ENCODE measurements at places on chromosomes 16 and 17. TPM values are rescaled to one million over a fixed set of nuclear protein-coding genes. Genes with fewer than 3 reads are reported as not detected.

Gene ACE
- total RNA-seq: 6.7 TPM

DNA sequence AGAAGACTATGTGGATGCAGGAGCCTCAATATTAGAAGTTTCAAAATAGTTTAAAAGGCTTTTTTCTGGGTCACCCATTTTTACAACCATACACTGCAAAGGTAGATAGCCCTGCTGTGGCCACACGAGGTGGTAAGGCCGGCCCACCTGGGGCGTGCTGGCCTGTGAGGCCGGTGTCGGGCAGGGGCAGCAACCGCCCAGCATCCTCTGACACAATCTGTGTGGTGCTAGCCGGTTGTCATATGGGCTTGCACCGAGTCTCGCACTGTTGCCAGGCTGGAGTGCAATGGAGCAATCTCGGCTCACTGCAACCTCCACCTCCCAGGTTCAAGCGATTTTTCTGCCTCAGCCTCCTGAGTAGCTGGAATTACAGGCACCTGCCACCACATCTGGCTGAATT lies 44.0 kb downstream of the CFAP20 start:
- no peaks in the 10 kb centered on the region for H3K27me3 ChIP-seq
- DNase-seq: no peak
- H3K4me1 ChIP-seq: no peaks in the 10 kb centered on the region
- no peaks in the 10 kb centered on the region for H3K36me3 ChIP-seq

GRCh38 chr16:72921620-72922019 lies 126.3 kb downstream of the ZFHX3 start:
- DNase-seq: no peak
- no peaks in the 10 kb centered on the region for H3K27me3 ChIP-seq

DNA sequence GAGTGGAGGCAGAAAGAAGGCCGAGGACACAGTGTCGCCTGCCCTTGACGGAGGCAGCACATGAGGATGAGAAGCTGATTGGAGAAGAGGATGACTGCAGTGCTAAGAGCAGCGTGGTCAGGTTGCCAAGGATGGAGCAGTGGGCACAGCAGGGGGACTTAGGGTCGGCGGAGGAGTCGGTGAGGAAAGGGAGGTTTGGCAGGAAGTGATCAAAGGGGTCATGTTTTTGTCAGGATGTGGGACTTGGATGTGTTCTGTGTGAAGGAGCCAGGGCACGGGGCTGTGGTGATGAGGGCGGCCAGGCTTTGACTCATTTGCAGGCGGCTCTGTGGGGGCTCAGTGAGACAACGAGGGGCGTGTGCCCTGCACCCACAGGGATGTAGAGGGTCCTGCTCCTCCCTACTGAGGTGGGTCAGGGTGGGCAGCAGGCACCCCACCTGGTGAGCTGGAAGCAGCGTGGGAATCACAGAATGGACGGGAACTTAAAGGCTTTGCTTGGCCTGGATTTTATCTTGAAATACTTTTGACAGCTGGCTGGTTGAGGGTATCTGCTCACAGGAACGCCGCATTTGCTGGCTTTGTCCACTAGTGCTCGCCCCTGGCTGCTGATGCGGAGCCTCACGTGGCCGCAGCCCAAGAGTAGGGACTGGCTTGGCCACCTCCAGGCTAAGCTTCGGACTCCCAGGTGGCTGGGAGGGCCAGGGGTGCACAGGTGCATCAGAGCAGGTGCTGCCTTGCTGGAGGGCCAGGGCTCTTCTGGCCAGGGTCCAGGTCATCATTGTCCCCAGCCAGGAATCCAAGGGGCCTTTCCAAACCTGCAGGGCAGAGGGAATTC lies 6.0 kb downstream of the MPG start:
- no peak overlapping the region for H3K27ac ChIP-seq
- peaks cover 13% of the 10 kb centered on the region for H3K4me1 ChIP-seq
- no peak for DNase-seq
- H3K27me3 ChIP-seq: no peaks in the 10 kb centered on the region

Gene EFCAB3
- total RNA-seq: not detected

DNA sequence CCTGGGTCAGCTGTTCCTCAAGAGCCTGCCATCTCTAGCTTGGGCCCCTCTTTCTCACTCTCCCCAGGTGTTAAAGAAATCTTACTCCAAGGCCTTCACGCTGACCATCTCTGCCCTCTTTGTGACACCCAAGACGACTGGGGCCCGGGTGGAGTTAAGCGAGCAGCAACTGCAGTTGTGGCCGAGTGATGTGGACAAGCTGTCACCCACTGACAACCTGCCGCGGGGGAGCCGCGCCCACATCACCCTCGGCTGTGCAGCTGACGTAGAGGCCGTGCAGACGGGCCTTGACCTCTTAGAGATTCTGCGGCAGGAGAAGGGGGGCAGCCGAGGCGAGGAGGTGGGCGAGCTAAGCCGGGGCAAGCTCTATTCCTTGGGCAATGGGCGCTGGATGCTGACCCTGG lies 6.8 kb downstream of the CNP start:
- peaks cover 24% of the 10 kb centered on the region for H3K4me1 ChIP-seq
- no peaks in the 10 kb centered on the region for H3K27me3 ChIP-seq
- no peak overlapping the region for H3K4me3 ChIP-seq
- H3K27ac ChIP-seq: no peak overlapping the region
- peaks cover 42% of the 10 kb centered on the region for H3K36me3 ChIP-seq
- no peak for DNase-seq

GRCh38 chr17:3033741-3034577 lies 29.4 kb downstream of the OR1D5 start:
- no peaks in the 10 kb centered on the region for H3K27me3 ChIP-seq
- no peaks in the 10 kb centered on the region for H3K4me1 ChIP-seq
- H3K36me3 ChIP-seq: 0 out of 2 replicates have a peak, but pooled peaks cover 3% of the 10 kb centered on the region
- no peak overlapping the region for H3K4me3 ChIP-seq
- no peak overlapping the region for H3K27ac ChIP-seq

Gene ENGASE
- total RNA-seq: 11.0 TPM

DNA sequence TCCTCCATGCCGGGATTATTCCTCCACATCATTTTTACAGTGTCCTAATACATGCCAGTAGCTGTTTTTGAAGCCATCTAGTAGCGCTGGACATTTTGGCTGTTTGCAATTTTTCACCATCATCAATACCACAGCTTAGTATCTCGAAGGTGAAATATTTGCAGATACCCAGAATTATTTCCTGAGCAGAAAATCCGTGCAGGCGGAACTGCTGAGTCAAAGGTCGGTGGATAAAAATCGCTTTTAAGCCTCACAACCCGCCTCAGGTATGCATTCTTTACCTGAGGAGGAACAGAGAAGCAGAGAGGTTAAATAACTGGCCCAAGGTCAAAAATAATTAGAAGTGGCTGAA lies 584 bp upstream of the TNRC6A start:
- no peaks in the 10 kb centered on the region for H3K27me3 ChIP-seq
- H3K4me3 ChIP-seq: peak overlapping the region; percentile 86
- peaks cover 22% of the 10 kb centered on the region for H3K36me3 ChIP-seq
- DNase-seq: no peak
- peaks cover 19% of the 10 kb centered on the region for H3K4me1 ChIP-seq

Gene SERPINF2
- total RNA-seq: 0.32 TPM

Gene MATCAP1
- 6.8 TPM for total RNA-seq

Gene SMIM36
- total RNA-seq: not detected

DNA sequence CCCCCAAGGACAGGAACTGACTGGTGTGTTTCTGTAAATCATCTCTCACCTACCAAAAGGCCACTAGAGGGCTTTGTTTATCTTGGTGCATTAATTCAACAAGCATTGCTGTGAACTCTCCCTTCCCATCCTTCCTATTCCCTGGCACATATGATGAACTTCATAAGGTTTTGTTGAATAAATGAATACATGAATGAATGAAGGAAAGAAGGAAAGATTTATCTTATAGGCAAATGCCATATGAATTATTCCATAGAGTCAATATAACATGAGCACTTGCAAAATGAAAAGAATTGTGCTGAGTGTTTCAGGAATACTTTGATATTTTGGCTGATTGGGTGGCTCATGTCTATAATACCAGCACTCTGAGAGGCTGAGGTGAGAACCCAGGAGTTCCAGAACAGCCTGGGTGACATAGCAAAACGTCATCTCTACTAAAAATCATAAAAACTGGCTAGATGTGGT lies 4.3 kb downstream of the SPDYE4 start:
- no peak overlapping the region for H3K27ac ChIP-seq
- no peaks in the 10 kb centered on the region for H3K36me3 ChIP-seq
- H3K27me3 ChIP-seq: no peaks in the 10 kb centered on the region
- no peak overlapping the region for H3K4me3 ChIP-seq

DNA sequence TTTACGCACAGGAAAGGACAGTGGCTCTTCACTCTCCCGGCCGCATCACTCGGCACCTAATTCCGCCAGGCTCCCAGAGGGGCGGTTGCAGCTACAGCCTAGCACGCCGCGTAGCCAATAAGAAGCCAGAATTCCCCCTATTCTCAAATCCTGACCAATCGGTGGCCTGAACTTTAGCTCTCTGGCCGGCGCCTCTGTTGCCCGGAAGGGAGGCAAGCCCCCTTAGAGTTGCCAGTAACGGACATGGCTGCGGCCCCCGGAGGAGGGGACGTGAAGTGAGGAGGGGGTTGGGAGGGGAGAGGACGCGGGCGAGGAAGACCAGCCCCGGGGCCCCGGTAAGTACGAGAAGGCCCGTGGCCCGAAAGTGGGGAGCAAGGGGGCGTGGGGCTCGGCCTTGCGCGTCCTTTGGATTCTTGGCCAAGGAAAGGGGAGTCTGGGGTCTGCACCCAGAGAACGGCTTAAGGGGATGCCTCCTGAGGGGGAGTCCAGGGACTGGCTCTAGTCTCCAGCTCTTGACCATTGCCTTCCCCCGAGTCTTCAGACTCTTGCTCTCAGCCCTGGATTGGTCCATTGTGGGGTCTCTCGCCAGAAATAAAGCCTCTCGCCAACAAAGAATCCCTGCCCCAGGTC lies at the start of gene TMEM94:
TSS of gene TMEM94 (plus strand) at position 219 of the 630 bp plus-strand sequence. CDS start 15,271 bp downstream, outside the sequence.
- no peaks in the 10 kb centered on the region for H3K36me3 ChIP-seq
- no peaks in the 10 kb centered on the region for H3K27me3 ChIP-seq
- peak within 1 kb of the TSS; percentile 31 for H3K27ac ChIP-seq
- peak within 1 kb of the TSS; percentile 98 for H3K4me3 ChIP-seq
- peak; percentile 99 for DNase-seq
- H3K4me1 ChIP-seq: peaks cover 43% of the 10 kb centered on the region

DNA sequence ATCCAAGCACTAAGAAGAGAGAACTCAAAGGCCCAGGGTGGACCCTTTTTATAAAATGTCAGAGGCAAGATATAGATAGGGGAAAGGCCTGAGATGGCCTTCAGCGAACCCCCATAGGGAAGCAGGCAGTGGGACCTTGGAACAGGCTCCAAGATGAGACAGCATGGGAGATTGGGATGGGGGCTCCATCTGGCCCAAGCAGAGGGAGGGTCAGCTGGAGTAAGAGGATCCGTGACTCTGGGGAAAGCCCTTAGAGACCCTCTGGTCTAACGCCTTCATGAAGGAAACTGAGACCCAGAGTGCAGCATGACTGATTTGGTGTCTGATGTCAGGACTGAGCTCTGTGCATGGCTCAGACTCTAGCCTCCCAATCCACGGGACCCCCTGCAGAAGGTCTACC lies 30.8 kb downstream of the C17orf100 start:
- H3K27ac ChIP-seq: no peak overlapping the region
- H3K27me3 ChIP-seq: no peaks in the 10 kb centered on the region
- no peak for DNase-seq
- no peaks in the 10 kb centered on the region for H3K36me3 ChIP-seq
- H3K4me1 ChIP-seq: no peaks in the 10 kb centered on the region
- no peak overlapping the region for H3K4me3 ChIP-seq

DNA sequence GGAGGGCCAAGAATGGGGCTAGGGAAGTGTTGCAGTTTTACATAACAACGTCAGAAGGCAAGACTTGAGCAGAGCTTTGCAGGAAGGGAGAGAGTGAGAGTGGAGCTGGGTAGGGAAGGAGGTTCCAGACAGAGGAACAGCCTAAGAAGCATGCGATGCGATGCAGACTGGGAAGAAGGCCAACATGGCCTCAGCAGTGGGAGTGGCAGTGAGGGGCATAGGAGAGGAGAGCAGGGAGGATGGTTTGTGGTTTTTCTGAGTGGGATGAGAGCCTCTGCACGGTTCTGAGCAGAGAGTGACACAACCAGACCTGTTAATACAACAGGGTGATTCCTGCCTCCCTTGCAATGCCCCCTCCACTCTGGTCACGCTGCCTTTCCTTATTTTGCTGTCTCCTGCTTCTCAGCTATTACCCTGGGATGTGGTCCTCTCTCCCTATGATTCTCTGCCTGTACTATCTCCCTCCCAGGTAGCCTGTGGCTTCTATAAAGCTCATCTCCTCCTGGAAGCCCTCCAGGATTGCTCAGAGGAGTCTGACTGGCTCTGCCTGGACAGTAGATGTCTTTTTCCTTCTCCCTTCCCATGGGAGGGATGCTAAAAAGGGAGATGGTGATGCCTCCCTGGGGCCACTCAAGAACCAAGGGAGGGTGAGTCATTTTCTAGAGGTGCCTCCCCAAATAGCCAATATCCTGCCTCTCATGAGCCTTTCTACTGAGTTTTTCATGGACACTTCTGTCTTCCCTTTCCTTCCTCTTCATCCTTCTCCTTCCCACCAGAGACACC lies 38.7 kb upstream of the NGFR start:
- no peaks in the 10 kb centered on the region for H3K36me3 ChIP-seq
- no peak overlapping the region for H3K27ac ChIP-seq
- H3K4me3 ChIP-seq: no peak overlapping the region
- H3K4me1 ChIP-seq: no peaks in the 10 kb centered on the region
- H3K27me3 ChIP-seq: no peaks in the 10 kb centered on the region

DNA sequence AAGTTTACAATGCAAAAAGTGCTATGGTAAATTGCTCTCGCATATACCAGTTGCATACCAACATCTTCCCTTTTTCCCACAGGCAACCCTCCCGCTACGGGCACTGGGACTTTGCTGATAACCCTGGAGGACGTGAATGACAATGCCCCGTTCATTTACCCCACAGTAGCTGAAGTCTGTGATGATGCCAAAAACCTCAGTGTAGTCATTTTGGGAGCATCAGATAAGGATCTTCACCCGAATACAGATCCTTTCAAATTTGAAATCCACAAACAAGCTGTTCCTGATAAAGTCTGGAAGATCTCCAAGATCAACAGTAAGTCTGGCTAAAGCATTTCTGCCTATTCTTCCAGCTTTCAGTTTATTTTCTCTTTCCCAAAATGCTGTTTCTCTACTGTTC lies 27.9 kb upstream of the HSBP1 start:
- no peak overlapping the region for H3K27ac ChIP-seq
- no peak overlapping the region for H3K4me3 ChIP-seq
- no peak for DNase-seq
- H3K36me3 ChIP-seq: no peaks in the 10 kb centered on the region
- H3K4me1 ChIP-seq: no peaks in the 10 kb centered on the region

GRCh38 chr17:7633093-7633492 lies 3.2 kb downstream of the SHBG start:
- no peaks in the 10 kb centered on the region for H3K4me1 ChIP-seq
- no peaks in the 10 kb centered on the region for H3K27me3 ChIP-seq
- peak; percentile 52 for DNase-seq
- H3K36me3 ChIP-seq: no peaks in the 10 kb centered on the region
- H3K27ac ChIP-seq: no peak overlapping the region

GRCh38 chr17:21058098-21058893 lies 15.5 kb upstream of the USP22 start:
- no peaks in the 10 kb centered on the region for H3K27me3 ChIP-seq
- H3K4me1 ChIP-seq: peaks cover 29% of the 10 kb centered on the region
- no peak overlapping the region for H3K27ac ChIP-seq
- DNase-seq: no peak

Gene ABCC6
- not detected for total RNA-seq

Gene CACNG3
- not detected for total RNA-seq

Gene KRTAP9-8
- not detected for total RNA-seq

Gene ADAD2
- not detected for total RNA-seq

GRCh38 chr16:70714581-70715054 lies 28.8 kb upstream of the MTSS2 start:
- H3K36me3 ChIP-seq: no peaks in the 10 kb centered on the region
- no peak overlapping the region for H3K27ac ChIP-seq
- H3K4me1 ChIP-seq: no peaks in the 10 kb centered on the region
- no peaks in the 10 kb centered on the region for H3K27me3 ChIP-seq
- no peak for DNase-seq

Gene TMEM100
- total RNA-seq: 0.43 TPM

Gene RPA1
- total RNA-seq: 63.9 TPM

All from Karpas-422 (cell line).